ENCODE measurements at places on chromosomes 4 and X.

DNA sequence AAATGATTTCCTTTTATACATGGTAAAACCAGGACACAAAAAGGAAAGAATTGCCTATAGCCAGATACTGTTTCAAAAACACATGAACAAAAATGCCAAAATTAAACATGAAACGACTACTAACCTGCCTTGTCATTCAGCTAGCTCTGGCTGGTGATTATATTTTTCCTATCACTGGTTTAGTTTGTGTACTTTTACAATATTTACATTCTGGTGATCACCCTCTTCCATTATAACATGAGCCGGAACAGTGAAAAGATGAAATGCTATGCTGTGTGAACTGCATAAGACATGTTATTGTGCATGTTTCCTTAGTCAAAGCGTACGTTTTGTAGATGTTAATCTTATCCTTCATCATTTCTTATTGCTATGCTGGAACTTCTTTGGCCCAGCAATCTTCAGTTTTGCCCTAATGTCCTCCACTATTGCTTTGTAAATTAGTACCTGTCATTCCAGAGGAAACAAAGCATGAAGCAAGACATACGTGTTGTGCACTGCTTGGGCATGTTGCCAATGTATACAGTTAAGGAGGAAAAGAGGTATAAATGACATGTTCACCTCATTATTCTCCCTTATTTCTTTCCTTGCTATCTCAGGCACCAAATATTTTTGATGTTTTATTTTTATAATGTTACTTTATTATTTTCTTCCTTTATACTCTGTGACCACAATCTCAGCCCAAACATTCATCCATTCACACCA lies 386.3 kb downstream of the ARHGAP24 start:
- no peak for DNase-seq

DNA sequence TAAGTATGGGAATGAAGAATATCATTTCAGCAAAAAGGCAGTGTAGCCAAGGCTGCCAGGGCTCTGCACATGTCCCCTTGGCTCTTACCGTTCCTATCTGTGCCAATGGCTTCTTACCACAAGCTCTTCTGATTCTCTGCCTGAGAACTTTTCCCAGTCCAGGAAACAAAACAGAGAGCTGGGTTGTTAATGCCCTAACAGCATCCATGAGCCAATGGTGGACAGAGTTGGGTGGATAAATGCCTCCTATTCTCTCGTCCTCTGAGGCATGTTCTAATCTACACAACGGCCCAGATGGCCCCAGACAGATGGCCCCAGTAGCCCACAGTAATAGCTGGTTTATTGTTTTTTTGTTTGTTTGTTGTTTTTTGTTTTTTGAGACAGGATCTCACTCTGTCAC lies 28.0 kb downstream of the SCD5 start:
- no peak for DNase-seq

DNA sequence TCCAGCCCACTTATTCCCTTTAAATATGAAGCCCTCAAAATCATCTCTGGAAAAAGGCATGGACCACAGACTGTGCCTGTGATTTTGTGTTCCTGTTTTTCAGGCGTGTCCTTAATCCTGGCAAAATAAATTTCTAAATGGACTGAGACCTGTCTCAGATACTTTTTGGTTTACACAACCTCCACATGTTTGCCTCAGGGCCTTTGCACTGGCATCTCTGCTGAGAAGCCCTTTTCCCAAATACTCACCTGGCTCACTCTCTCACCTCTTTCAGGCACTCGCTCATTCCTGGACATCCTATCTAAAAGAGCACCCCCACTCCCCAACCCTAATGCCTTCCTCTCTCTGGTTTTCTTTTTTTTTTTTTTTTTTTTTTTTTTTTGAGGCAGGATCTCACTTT lies 40.5 kb downstream of the CHRNA9 start:
- no peak for DNase-seq

GRCh38 chr4:85968945-85969819 lies 390.7 kb downstream of the MAPK10 start:
- no peak for DNase-seq

GRCh38 chr4:75179510-75179909 lies 246.6 kb downstream of the PARM1 start:
- no peak for DNase-seq

- no peak for DNase-seq
These were observed 75.1 kb downstream of the GAB1 start for GRCh38 chr4:143411527-143412419.

DNA sequence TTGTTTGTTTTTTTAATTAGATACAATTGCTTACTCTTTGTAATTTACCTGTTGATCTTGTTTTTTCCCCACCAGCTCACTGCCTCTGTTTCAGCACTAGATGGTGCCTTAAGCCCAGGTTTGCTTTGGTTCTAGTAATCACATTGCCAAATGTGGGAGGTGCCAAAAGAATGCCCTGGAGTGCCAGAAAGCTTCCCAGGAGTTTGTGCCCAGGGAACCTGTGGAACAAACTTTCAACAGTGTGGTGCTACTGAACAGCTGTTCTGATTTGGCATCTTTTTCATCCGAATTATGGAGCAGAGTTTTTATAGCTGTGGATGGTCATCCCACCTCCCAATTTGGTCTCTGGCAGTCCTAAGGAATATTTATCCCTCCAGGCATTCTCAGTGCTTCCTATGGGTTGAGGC lies 1000.7 kb downstream of the STIM2 start:
- no peak for DNase-seq

DNA sequence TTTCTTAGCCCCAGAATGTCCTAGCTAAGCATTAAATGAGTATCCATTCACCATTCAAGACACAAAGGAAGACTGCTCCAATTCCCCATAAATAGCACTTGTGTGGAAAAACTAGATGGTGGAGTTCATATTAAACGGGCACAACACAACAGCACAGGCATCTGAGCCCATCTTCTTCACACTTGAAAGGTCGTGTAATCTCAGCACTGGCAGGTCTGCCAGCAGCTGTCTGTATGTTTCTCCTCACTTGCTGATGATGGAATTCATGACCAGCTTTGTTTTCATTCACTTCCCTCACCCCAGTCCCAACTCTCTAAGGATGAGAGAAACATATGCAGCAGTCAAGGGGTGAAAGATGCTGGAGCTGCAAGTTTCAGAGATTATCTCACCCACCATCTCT lies 148.7 kb downstream of the AFAP1 start:
- no peak for DNase-seq

GRCh38 chr4:127965803-127966175 lies 583 bp downstream of the ABHD18 start:
- DNase-seq: no peak

DNA sequence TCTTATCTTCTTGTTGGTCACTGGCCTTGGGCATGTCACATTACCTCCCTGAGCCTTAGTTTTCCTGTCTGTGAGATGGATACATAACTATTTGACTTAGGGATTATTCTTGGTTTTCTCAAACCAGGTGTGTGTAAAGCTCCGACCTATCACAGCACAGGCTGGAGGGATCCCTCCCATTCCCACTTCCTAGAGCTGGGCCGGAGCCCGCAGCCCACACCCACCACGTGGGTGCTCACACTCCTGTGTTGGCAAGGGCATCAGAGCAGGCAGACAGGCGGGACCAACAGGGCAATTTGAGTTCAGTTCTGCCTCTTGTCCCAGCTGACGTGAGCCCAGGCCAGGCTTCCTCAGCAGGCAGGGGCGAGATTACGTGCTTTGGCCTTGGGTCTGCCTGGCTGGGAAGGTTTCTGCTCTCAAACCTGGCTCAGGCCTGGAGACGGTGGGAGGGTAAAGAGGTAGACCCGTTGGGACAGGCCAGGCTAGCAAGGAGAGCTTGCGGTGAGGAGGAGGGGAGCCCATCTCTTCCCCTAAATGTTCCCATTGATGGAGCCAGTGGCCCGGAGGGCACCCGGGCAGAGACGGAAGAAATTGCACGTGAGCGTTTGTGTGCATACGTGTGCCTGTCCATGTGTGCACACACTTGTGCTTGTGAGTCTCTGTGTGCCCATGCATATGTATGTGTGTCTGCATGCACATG lies 734 bp upstream of the SH3TC1 start:
- DNase-seq: no peak

DNA sequence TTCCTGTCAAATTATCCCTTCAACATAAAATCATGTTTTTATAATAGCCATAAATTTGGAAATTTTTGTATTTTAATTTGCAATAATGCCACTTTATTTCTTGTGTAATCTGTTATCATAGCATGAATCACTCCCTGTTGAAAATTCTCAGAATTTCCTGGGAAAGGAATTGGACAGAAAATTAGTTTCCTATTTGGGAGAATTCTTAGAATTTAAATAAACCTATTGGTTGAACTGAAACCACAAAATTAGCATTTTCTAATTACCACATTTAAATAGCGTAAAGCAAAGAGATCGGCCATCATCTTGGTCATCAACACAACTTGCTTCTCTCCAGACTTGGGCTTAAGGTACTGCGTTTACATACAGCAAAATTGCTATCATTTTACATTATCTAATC lies at the start of gene CSN1S1:
TSS of gene CSN1S1 (plus strand) at position 301 of the 400 bp plus-strand sequence. CDS start 1,488 bp downstream, outside the sequence.
- no peak for DNase-seq

DNA sequence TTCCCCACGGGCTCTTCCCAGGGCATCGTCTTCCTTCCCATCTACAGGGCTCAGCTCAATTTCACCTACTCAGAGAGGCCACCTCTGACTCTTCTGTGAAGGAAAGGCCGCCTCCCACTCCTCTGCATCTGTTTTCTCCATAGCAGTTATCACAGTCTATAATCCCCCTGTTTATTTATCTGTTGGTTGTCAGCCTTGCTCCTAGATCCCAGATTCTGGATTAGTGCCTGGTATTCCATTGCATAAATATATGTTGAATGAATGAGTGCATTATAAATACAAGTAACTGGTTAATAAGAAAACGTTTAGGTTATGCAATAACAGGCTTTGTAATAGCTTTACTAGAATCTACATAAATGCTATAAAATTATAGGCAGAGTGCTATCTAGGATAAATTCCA lies 52.9 kb downstream of the NSG1 start:
- DNase-seq: no peak

All from esophagus squamous epithelium (tissue), 5 donors.